ENCODE measurements at places on chromosomes 5 and 9. TPM values are rescaled to one million over a fixed set of nuclear protein-coding genes. Genes with fewer than 3 reads are reported as not detected.

DAPK1 gene
- 5.3 TPM for total RNA-seq

ITK gene
- total RNA-seq, result 0.13 TPM

HRCT1 gene
- total RNA-seq, result 7.4 TPM

DMRT1 gene
- not detected for total RNA-seq

TAF11L12 gene
- total RNA-seq, result not detected

SLC6A3 gene
- not detected for total RNA-seq

IQGAP2 gene
- total RNA-seq, result 4.2 TPM

GFI1B gene
- total RNA-seq, result not detected

NR2F1-AS1 gene
- 0.22 TPM for total RNA-seq

PCDHA2 gene
- not detected for total RNA-seq

Measured in Right ventricle myocardium superior (tissue), 1 donor.